ENCODE measurements at places on chromosomes 4 and X.

DNA sequence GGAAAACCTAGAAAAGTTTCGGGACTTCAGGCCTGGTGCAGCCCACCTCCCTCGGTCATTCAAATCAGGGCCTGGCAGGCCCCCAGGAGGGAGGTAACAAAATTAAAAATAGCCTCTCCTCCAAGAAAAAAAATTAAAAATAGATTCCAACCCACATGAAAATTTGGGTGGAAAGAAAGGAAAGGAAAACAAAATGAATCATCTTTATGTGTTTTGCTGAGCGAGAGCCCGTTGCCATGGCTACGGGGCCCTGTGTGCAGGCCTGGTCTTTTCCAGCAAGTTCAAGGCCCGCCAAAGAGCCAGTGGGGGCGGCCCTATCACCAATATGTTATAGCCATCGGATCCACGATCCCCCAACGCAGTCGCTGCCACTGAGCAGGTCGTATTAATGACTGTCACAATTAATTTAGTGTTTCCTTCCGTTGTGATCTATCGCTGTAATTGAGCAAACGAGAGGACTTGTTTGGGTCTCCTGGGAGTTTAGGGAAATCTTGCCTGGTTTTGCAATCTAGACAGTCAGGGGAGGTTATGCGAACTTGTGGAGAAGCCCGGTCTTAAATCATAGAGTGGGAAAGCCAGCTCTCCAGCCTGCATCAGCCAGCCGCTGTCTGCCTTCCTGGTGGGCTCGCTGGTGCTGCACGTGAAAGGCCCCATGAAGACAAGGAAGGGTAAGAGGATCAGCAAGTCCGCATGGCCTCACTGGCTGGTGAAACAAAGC, 452.4 kb downstream of the BCOR start:
- no peak for DNase-seq

GRCh38 chrX:6681521-6682145, 146.7 kb upstream of the VCX3A start:
- no peak for DNase-seq

DNA sequence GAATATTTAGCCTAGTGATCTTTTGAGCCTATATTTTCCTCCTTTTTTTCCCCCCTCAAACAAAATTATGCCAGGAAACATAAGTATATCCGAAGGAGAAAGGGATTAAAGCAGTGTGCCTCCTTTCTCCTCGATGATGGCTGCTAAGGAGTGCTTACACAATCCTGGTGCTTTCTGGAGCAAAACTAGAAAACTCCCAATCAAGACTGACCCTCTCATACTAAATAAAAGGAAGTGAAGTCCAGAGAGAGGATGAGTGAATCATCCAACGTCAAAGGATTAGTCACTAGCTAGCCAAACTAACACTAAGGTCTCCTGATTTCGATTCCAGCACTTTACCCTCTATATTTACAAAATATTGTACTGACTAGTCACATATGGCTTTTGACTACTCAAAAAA, 146.8 kb downstream of the PPP3CA start:
- DNase-seq: no peak

GRCh38 chr4:4339504-4340085, 47.3 kb upstream of the NSG1 start:
- DNase-seq: no peak

DNA sequence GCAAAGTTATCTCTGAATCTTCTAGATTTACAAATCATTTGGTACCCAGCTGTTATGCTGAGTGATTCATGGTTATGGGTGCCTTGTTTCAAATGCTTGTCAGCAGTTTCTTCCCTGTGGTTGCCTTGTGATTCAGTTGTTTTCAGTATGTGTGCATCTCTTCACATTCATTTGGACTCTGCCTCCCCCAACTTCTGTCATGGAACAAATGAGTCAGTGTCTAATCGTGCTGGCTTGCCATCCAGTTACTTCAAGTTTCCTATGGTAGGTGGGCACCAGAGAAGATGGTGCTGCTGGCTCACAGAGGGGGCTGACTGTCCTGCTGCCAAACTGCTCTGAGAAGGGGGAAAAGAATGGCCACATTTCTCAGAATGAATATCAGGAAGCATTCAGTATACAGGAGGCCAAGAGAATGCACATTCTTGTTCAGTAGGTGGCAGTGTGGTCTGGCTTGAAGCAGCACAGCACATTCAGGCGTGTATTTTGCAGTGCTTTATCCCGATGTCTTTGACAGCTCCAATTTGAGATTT, 260.9 kb downstream of the GLUD2 start:
- DNase-seq: peak; percentile 13

DNA sequence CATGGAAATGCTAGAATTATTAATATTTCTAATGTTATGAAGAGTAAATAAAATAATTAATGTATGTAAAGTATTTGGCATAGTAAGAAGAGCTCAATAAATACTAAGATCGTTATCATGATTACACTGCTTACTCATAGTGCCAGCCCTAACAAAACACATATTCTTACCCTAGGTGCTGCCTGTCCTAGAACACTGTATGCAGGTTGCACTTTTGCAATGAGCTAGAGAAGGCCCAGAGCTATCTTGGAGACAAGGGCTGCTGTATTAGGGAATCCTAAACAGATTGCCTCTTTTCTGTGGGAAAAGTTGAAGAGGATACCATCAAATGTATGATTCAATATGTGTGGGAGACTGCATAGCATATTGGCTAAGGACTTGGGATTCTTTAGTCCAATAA, 48.0 kb upstream of the TMEM164 start:
- DNase-seq: no peak

DNA sequence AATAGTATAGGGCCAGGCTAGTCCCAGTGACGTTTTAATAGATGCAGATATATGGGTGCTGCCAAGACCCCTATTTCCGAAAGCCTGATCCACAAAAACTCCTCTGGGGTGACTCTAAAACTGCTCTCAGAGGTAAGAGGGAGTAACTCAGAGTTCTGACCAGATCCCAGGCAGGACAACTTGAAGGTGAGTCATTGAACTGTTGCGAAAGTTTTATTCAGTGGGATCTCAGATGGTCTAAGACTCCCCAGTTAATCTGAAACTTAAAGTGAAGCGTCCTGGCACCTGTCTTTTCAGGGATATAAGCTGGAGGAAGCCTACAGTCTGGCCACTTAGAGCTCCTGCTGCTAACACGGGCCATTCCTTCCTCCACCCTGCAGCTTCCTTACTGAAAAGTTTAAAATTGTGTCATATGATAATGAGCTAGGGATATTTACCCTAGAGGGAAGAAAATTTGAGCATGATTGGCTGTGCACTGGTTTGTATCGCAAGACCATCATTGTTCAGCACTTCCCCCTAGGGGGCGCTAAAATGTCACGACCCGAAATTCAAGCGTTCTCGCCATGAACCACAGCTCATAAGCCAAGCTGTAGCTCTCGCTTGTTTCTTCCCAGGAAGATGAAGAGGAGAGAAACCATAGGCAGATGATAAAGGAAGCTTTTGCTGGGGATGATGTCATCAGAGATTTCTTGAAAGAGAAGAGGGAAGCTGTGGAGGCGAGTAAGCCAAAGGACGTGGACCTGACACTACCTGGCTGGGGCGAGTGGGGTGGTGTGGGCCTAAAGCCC, 19.5 kb downstream of the UTP14A start:
- DNase-seq: no peak

DNA sequence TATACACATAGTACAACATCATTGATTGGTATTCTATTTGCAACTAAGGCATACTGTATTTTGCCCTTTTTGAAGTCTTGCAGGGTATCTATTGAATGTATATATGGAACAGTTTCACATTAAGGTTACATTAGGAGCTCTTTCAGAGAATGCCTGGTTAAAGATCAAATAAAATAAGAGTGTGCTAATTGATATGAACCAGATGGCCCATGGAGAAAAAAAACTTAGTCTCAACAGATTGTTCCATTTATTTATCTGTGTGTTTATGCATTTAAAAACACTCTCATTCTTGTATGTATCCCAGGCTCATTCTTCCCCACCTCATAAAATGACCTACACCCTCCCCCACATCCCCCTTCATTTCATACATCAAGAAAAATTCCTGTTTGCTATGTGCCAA, 35.2 kb upstream of the GRIA2 start:
- no peak for DNase-seq

GRCh38 chr4:24722026-24722568, 73.3 kb upstream of the SOD3 start:
- no peak for DNase-seq

DNA sequence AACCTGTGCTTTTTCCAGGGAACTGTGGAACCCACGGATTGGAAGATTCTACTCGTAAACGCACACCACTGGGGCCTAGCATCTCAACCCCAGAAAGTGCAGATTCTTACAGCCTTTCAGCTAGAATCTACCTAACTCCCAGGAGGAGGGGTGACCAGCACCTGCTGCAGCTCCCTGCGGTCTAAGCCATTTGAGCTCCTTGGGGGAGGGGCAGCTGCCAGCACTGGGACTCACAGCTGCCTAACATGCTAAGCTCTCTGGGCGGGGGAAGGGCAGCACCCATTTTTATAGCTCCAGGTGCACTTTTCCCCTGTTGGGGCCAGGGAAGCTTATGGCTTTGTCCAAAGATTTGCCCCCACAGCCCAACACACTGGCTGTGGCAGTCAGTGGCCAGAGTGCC, 595.7 kb upstream of the EPHA5 start:
- no peak for DNase-seq

DNA sequence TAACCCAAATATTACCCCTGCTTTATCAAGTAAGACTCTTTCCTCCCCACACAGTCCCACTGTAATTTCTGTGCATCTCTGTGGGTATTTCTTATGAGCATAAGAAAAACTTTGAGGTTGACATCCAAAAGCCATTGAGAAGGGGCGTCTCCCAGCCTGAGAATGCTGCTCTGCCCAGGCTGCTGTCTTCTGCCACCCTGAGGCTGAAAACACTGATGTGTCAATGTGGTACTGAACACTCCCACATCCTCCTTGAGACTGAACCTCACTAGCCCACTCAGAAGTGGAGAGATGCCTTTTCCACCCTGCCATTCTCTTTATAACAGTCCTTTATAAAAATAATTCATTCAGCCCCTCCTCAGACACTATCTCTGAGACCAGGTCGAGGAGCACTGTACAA, 120.8 kb downstream of the SMIM20 start:
- no peak for DNase-seq

Data from activated CD8-positive, alpha-beta memory T cell treated with anti-CD3 and anti-CD28 coated beads for 48 hours (primary cell).